LoVo (cell line): ENCODE measurements at places on chromosomes 7 and 10.

- DNase-seq: no peak
Measured at GRCh38 chr7:43926798-43927123, 525 bp downstream of the UBE2D4 start.

GRCh38 chr10:13404305-13404759 lies 56.2 kb upstream of the SEPHS1 start:
- no peak for DNase-seq

DNA sequence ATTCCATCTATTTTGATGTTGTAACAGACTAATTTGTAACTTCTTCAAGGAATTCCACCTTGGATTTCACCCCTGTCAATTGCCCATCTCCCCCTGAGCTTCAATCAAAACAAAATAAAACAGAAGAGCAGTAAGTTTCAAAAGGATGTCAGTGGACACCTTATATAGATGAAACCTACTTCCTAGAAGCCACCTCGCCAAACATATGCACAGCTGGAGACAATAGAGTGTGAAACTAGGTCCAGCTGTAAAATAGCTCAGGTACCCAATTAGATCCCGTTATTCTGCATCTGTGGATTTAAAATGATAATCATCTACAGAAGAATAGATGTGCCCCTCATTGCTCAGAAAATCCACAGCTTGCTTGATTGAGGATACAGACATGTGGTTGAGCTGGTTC lies 598.6 kb downstream of the SH2D4B start:
- no peak for DNase-seq

- DNase-seq: no peak
Measured at GRCh38 chr7:134058980-134059379, 68.2 kb upstream of the LRGUK start.

DNA sequence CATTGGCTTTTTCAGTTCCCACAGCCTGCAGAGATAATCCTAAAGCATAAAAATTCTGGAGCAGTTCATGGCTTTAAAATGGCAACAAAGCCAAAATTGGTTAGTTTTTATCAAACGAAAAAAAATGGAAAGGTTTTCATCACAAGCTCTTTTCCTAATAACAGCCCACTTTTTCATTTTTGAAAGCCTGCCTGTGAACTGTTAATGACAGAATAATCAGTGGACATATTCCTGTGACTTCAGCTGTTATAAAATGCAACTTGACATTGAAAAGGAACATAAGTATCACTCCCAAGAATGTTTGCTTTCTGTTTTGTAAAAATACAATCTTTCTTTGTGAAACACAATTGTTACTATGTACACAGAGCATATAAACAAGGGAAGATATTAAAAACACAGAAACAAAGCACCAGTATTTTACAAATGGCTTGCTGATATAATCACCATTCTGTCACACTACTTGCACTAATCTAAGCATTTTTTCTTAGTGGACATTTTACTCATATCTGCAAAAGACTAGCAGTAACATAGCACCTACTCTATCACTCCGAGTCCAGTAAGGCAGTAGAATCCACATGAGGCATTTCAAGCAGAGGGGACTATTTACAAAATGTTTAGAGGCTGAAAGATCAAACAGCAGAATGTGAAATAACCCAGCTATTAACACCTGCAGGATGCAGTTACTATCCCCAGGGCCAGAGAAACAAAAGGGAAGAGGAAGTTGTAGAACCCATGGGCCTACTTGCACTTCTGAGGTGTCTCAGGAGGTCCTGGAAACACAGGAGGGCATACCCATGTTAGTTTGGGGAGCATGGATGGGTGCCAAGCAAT lies 26.4 kb downstream of the MACC1 start:
- no peak for DNase-seq

DNA sequence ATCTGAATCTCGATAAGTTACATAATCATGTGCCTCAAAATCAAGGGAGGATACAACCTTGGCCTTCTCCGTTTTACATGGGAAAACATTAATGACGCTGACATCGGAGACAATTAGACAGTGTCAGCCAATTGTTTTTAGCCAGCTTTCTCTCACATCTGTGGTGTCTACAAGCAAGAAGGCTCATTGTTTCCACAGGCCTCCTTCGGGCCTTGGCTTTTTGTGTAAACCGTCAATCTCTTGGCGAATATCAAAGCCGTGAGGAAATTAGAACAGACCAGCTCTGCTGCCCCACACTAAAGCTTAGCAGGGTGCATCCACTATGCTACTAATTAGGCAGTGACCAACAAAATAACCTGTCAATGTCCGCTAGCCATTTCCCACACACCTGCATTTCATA lies 43.2 kb downstream of the VAX1 start:
- no peak for DNase-seq

- DNase-seq: no peak
Measured at GRCh38 chr7:101869026-101869900, 51.8 kb downstream of the CUX1 start.
